ENCODE measurements at places on chromosomes 16 and 17.

GRCh38 chr17:21001111-21001812 is 41.5 kb downstream of the USP22 start:
- no peak for DNase-seq

GRCh38 chr17:71251951-71252350 is 868.9 kb upstream of the SOX9 start:
- no peak for DNase-seq

- DNase-seq: peak; percentile 29
These were observed 116.4 kb upstream of the SMURF2 start for GRCh38 chr17:64778240-64779097.

- peak; percentile 18 for DNase-seq
These were observed 196.1 kb downstream of the GSG1L start for GRCh38 chr16:27867122-27868110.

DNA sequence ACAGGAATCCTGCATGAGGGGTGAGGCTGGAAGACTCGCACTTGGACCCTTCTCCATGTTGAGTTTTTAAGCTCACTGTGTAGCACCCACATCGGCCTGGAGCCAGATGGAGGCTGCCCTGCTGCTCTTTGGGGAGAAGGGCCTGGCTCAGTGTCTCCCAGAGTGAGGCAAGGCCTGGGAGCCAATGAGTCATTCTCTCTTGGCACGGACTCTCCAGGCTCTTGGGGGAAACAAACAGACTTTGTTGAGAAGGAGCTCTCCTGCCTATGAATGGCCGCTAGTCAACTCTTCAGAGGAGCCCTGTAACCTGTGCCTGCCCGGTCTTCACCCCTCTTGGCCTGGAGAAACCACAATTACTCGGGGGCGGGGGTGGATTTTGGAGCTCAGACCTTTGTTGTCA is 50.8 kb upstream of the MAF start:
- peak; percentile 11 for DNase-seq

GRCh38 chr17:77372444-77373298 is 231.9 kb downstream of the SEC14L1 start:
- DNase-seq: peak; percentile 98

- no peak for DNase-seq
These were observed 61.8 kb downstream of the DNAH3 start for GRCh38 chr16:21088646-21089538.
